ENCODE measurements at places on chromosomes 2 and 18. TPM values are rescaled to one million over a fixed set of nuclear protein-coding genes. Genes with fewer than 3 reads are reported as not detected.

The TFPI gene
- total RNA-seq, result 31.5 TPM

DNA sequence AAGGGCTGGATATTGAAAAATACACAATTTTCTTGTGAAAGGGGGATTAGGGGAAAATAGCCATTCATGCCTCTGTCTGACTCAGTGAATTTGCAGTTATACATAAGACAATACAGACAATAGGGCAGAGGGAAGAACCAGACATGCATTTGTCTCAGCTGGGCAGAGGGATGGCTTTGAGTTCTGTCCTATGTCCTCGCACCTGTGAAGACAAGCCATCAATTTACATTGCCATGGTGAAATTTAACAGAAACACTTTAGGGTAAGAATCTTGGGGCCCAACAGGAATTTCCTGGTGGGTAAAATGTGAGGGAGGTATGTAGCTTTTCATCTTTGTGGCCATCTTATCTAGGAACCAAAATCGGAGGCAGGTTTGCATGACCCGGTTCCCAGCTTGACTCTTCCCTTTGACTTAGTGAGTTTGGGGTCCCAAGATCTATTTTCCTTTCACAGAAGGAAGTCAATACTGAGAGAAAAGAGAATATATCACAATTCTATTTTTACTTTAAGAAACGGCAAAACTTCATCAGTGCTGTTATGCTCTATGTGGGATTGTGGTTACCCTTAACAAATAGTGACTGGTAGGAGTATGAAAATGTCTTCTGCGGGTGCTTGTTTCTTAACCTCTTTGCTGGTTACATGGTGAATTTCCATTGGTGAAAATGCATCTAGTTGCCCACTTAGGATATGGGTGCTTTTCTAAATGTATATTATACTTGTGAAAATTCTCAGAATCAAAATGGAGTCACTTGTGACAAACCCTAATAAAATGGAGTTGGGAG is 221.8 kb downstream of the SPP2 start:
- DNase-seq, result no peak

- peak; percentile 83 for DNase-seq
Measured at GRCh38 chr2:65177751-65178442, 48.0 kb upstream of the RAB1A start.

GRCh38 chr18:46174342-46175041 is 70.3 kb downstream of the HAUS1 start:
- peak; percentile 62 for DNase-seq

- no peak for DNase-seq
Measured at GRCh38 chr2:12441750-12442475, 274.8 kb upstream of the TRIB2 start.

DNA sequence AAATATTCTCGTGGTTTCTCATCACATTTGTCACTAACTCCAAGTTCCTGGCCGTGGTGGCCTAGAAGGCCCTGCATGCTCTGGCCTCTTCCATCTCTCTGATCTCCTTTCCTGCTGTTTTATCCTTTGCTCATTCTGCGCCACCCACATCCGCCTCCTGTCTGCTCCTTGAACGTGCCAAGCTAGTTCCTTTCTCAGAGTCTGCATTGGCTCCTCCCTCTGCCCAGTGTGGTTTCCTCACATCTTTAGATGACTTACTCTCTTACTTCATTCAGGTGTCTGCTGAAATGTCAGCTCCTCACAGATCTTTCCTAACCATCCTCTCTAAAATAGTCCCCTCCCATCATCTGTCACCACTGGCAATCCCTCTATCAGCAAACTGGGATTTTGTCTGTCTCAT is 158.6 kb upstream of the RBMS1 start:
- DNase-seq, result peak; percentile 40

The CCDC178 gene
- not detected for total RNA-seq

The SEPTIN10 gene
- total RNA-seq, result 79.3 TPM

GRCh38 chr2:1979138-1979537 is 234.8 kb upstream of the PXDN start:
- no peak for DNase-seq
